ENCODE measurements at places on chromosomes 16 and 17.

- DNase-seq = no peak
Measured at GRCh38 chr17:3915581-3915994, 677 bp downstream of the P2RX1 start.

DNA sequence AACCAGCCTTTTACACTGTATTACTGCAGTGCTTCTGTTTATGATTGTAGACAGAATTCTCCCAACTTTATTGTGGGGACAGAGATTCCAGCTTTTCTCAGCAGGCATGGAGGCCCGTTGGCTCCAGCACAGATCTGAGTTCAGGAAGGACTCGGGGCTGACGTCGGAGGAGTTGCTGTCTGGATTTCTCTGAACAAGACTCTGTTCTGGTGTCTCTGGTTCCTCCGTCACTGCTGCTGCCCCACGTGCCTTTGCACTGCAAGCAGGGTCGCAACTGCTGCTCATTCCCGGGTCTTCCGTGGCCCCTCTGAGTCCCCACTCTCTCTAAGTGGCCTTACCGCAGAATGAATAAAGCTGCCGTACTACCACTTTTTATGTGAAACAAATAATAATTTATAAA is 88.4 kb downstream of the BANP start:
- no peak for DNase-seq

GRCh38 chr17:79811011-79811867 is 14.4 kb upstream of the CBX8 start:
- peak; percentile 71 for DNase-seq

- no peak for DNase-seq
Measured at GRCh38 chr16:61324044-61324443, 712.2 kb downstream of the CDH8 start.

GRCh38 chr17:4248504-4249277 is 15.1 kb downstream of the ANKFY1 start:
- DNase-seq = no peak

- no peak for DNase-seq
Measured at GRCh38 chr17:11736613-11737312, 138.5 kb downstream of the DNAH9 start.

DNA sequence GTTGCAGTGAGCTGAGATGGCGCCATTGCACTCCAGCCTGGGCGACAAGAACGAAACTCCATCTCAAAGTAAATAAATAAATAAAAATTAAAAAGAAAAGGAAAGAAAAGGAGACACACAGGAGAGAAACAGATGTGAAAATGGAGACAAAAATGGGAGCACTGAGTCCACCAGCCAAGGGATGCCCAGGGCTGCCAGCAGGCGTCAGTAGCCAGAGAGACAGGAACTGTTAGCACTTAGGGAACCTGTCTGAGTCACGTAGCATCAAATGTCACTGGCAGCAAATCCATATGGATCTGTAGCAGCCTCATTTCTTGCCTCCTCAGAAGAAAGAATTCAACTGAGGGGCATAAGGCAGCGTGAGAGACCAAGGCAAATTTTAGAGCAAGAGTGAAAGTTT is 79.7 kb downstream of the CYLD start:
- DNase-seq = no peak

DNA sequence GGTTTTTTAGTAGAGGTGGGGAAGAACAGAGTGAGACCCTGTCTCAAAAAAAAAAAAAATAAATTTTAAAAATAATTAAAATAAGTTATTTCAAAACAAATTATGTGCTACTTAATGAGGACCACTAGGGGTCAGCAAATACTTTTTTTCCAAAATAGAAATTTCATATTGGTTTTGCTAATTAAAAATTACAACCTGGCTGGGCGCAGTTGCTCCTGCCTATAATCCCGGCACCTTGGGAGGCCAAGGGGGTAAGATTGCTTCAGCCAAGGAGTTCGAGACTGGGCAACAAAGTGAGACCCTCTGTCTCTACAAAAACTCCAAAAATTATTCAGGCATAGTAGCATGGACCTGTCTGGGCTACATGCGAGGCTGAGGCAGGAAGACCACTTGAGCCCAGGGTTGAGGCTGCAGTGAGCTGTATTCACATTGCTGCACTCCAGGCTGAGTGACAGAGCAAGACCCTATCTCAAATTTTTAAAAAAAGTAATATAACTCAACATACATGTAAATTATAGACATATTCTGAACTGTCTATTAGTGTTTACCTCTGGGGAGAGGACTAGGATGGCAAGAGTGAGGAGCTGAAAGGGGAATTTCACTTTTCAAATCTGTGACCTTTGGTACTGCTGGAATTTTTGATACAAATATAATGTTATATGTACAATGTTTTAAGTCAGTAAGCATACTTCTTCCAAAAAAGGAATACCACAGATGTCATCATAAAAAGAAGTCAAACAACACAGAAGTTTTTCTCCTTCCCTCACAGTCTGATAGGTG is 8.1 kb downstream of the MEIOB start:
- no peak for DNase-seq

- DNase-seq = no peak
Measured at GRCh38 chr16:85930301-85930700, 31.3 kb downstream of the IRF8 start.

DNA sequence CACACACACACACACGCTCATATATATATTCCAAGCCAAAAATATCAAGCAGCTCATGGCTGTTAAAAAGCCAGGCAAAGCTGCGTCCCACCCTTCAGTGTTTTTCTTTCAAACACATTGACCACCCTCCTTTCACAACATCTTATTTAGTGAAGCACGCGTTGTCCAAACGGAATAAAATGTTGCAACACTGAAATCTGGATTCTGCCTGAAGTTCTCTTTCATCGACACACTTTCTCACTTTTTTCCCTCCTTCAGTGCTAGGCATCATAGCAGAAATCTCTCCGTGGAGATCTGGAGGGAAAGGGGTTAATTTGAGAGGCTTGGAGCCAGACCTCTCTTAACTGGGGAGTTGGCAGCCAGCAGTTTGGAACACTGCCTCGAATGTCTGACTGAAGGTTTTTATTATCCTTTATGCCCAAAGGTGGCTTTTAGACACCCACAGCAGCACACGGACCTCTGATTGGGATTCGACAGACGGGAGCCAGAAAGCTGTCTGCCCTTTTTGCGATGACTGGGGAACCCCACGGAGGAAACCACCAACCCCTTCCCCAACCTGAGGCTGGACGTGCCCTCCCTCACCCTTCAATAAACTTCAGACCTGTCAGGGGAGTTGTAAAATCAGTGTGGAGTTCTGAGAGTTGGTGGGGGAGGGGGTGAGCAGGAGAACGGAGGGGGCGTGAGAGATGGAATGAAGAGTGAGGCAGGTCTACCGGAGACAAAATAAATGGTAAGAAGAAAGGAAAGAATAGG is 833.6 kb upstream of the SOX9 start:
- no peak for DNase-seq

DNA sequence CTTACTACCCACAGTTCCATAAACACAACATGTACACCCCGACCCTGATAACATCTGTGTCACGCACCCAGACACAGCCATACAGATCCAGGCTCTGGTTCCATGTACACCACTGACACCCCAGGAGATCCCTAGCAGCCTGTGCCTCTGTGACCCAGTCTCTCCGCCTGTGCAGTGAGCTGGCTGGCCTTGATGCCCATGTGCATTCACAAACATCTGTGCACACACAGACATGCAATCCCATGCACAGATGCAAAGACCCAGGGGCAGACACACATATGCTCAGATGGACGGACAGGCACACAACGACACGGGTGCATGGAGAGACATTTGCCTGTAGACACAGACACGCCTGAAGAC is 4.1 kb downstream of the CCDC102A start:
- no peak for DNase-seq

- peak; percentile 58 for DNase-seq
Measured at GRCh38 chr17:32755045-32755805, 121.7 kb downstream of the MYO1D start.

DNA sequence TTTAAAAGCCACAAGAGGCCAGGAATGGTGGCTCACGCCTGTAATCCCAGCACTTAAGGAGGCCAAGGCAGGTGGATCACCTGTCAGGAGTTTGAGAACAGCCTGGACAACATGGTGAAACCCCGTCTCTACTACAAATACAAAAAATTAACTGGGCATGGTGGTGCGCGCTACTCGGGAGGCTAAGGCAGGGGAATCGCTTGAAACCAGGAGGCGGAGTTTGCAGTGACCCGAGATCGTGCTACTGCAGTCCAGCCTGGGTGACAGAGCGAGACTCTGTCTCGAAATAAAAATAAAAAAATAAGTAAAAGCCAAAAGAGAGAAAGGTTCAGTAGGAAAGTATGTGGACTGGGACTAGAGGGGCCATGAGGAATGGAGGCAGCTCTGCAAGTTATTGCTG is 13.1 kb upstream of the ITGAL start:
- no peak for DNase-seq

GRCh38 chr17:44359006-44359405 is 4.6 kb downstream of the FAM171A2 start:
- DNase-seq = no peak

DNA sequence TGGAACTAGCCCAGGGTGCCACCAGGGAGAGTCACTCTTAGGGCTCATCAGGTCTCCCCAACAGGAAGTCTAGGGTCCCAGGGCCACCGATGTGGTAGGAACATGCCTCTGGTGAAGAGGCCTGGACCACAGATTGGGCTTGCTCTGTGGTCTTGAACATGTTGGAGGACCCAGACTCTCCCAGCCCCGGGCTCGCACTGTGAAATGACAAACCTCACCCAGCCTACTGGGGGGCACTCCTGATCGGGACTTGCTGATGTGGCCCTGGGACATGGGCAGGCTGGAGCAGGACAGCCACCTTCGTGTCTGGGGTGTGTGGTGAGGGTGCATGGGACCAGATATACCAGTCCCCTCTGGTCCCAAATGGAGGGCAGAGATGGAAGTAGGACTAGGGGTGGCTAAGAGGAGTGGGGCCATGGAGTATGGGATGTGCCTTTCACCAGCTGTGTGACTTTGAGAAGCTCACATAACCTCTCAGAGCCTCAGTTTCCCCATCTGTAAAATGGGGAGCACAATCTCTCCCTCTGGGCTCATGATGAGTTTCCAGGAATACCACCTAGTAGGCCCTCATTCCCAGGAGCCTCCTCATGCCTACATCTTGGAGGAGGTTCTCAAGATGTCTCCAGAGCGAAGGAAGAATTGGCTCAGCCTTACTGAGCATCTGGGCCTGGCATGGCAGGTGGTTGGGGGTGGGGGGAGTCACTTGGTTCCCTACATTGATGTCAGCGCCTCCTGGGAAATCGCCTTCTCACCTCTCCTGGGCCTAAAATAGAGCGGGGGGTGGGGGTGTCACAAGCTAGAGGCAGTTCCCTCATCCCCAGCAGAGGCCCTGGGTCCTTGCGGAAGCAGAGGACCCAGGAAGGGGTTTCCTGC is 1.5 kb upstream of the ADAM11 start:
- no peak for DNase-seq

- no peak for DNase-seq
Measured at GRCh38 chr17:16281351-16281750, 64.3 kb downstream of the PIGL start.

DNA sequence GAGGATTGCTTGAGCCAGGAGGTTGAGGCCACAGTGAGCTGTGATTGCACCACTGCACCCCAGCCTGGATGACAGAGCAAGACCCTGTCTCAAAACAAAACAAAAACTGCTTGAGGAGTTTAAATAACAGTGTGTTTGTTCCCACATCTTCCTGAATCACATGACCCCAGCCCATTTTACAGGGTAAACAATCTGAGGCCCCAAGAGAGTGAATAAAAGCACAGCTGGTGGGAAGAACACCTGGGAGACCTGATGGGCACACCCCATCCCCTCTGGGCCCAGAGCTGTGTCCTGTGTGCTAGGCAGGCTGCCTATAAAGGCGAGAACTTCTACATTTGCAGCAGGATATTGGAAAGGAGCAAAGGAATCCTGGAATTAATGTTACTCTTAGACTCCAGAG is 69.6 kb downstream of the PLXDC1 start:
- no peak for DNase-seq

GRCh38 chr17:74355065-74355464 is 6.6 kb downstream of the BTBD17 start:
- no peak for DNase-seq

GRCh38 chr17:45383003-45383402 is 49.7 kb downstream of the ARHGAP27 start:
- no peak for DNase-seq

GRCh38 chr16:56710181-56710737 is 19.7 kb upstream of the NUP93 start:
- no peak for DNase-seq

- DNase-seq = no peak
Measured at GRCh38 chr16:3092501-3092941, 6.6 kb downstream of the ZSCAN10 start.

DNA sequence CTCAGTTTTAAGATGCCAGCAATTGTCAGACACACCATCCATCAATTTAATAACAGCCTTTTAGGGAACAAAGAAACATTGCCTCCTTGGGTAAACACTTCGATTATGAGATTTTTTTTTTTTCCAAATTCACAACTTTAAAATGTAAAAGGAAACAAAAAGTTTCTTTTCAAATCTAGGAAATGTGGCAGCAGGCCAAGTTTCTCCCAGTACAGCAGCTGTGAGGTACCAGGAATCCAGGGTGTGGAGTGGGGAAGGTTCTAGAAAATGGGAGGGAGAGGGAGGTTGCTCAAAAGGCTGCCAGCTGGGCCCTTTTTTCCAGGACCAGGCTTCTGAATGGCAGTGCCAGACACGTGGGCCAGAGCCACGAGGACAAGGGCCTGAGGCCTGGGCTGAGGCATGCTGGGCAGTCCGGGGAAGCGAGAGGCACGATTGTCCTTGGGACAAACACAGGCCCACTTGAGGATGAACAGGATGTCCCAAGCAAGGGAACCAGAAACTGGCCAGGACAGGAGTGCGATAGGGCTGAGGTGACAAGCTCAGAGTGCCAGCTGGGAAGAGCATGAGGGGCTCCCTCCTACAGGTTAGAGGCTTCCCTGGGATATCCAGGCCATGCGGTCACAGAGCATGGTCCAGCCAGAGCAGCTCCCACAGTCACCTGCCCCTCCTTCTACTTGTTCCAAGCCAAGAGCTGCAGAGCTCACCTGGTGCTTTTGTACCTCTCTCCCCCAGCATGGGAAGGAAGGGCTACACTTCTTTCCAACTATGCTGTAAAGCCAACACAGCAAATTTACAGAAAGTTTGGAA is 215.1 kb downstream of the KATNIP start:
- no peak for DNase-seq

DNA sequence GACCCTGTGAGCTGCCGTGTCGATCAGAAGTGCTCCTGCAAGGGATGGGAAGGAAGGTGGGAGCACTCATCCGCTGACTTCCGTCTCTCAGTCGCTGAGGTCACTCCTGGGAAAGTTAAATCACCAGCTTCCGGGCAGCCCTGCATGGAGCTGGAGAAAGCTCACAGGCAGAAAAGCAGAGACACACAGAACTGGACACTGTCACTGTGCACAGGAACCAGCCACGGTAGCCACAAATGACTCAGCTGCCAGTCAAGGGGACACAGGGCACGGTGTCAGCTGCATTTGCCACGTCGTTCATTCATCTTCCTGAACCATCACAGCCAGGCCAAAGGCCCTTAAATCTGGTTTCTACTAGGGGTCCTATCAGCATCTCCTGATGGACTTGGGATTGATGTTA is 226.4 kb upstream of the PSMD7 start:
- DNase-seq = no peak

DNA sequence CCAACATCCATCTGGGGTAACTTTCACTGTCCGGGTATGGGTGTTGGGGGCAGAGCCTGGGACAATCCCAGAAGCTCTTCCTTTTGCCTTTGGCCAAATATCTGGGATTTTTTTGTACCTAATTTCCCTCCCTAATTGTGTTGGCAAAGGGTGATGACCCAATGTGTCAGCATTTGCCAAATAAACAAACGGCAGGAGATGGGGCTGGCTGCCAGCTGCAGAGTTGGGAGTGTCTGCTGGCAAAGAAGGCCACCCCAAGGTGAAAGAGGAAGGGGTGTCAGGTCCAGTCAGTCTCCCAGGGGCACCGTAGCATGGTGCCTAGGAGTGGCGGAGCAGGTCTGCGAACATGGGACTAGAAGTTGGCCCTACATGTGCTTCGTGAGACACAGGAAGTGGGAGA is 73.0 kb downstream of the SLC6A2 start:
- no peak for DNase-seq
